ENCODE measurements at places on chromosomes 16 and 17.

DNA sequence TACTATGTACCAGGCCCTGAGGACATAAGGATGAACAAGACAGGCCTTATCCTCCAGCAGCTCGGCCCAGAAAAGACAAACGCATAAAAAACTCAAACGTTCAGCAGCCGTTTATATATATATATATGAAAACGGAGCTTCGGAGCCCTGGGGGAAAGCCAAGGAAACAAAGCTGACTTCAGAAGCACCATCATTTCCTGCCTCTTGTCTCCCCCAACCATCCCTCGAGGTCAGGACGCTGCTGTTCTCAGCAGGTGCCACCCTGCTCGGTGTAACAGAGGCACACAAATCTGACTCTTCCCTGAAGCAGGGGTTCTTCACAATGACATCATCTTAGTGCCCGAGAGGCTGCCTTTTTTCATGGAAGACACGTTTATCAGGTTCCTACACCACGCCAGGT lies 146.9 kb downstream of the ZNF423 start:
- no peak for DNase-seq

DNA sequence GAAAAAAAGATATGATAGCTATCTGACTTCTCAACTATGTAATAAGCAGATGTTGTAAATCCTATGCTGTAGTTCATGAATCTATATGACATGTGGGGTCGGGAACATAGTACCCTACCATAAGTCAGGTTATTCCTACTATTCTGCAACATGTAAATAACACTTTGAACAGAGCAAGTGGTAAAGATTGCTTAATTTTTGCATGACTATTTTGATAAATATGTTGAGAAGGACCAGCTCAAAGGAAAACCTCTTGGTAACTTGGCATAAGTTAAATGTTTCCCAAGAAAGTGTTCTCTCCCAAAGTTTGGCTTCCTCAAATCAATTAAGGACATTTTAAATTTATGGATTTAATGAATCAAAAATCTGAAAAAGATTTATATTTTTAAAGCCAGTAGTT lies 62.1 kb downstream of the ABHD15 start:
- no peak for DNase-seq

- no peak for DNase-seq
Measured at GRCh38 chr17:31917065-31917529, 15.6 kb upstream of the UTP6 start.

GRCh38 chr17:60941028-60941427 lies 263.4 kb downstream of the BCAS3 start:
- DNase-seq, result no peak

DNA sequence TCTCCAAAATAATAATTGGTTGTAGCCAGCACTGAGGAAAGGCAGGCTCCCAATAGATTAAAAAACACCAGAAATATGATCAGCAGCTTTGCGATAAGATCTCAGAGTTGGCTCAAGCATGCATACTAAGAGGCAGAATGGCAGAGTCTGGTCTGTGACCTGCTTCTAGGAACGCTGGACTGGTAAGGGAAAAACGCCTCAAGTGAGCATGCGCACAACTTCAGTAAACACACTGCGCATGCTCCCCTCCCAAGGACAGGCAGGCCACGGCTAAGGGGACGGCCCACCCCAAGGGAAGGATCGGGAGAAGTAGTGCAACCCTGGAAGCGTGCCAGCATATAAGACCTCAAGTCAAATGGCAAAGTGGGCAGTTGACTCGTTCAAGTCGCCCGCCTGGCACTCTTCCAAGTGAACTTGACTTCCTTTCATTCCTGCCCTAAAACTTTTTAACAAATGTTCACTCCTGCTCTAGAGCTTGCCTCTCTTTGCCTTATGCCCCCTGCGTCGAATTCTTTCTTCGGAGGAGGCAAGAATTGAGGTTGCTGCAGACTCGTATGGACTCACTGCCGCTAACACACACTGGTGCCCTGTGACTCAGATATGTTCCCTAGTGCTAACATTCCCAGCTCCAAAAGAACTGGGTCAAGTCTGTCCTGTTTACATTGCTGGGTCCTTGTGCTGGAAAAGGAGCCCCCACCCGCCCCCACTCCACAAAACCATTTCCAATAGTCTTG lies 22.4 kb upstream of the PRM1 start:
- no peak for DNase-seq

GRCh38 chr16:15770512-15770911 lies 86.3 kb downstream of the MYH11 start:
- no peak for DNase-seq
